Upper lobe of right lung (tissue), 1 donor: ENCODE measurements at places on chromosomes 7 and 10.

GRCh38 chr7:142750321-142750938, 1.2 kb downstream of the PRSS1 start:
- DNase-seq = no peak

DNA sequence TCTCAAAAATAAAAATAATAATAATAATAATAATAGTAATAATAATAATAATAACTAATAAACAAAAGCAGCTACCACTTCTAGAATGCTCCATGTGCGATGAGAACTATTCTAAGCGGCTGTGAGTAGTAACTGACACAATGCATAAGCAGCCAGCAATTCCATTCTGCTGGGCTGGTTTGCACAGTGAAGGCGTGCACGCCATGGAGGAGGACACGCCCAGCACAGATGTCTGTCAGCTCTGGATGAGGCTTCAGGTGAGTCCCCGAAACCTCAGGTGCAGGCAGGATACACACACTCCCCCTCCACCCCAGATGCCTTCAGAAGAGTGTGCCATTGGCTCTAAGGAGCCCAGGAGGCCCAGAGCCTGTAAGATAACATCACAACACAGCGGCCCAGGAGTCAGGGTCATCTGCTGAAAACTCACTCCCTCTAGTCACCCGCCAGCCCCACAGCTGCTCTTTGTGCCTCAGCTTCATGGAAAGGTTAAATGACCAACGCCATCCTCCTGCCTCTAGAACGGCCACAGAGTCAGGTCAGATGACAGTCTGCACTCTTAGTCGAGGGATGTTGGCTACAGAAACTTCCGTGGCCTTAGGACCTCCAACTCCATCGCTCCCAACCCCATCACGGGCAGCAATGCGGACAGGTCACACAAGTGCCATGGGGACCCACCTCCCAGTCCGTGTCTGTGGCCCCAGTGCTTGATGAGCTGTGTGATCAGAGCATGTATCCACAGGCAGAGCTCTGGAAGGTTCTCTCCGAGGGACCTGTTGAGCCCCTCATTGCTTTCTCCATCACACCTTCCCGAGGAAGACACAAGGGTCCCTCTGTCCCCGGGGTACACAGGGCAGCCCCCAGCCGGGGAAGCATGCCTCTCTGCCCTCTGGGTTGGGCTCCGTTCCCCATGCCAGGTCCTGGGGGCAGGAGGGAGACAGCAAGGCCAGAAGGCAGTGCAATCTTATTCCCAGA, 103.9 kb downstream of the CTBP2 start:
- no peak for DNase-seq

- no peak for DNase-seq
Measured at GRCh38 chr10:45399113-45399512, 25.1 kb downstream of the ALOX5 start.

DNA sequence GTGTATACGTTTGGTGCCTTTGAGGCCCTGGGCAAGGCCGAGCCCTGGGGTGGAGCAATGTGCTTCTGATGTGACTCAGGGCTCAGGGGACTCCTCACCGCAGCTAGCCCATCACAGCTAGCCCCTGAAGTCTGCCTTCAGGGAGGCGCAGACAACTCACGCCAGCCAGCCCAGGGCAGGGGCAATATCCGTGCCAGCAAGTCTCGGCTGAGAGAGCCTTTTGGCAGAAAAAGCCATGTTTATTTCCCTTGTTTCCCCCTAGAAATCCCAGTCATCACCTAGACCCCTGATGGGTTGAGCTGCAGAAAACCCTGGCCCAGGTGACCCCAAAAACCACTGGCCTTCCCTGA, 90.4 kb downstream of the CHST15 start:
- peak; percentile 39 for DNase-seq

GRCh38 chr7:12930534-12930933, 243.1 kb downstream of the ARL4A start:
- DNase-seq = no peak

DNA sequence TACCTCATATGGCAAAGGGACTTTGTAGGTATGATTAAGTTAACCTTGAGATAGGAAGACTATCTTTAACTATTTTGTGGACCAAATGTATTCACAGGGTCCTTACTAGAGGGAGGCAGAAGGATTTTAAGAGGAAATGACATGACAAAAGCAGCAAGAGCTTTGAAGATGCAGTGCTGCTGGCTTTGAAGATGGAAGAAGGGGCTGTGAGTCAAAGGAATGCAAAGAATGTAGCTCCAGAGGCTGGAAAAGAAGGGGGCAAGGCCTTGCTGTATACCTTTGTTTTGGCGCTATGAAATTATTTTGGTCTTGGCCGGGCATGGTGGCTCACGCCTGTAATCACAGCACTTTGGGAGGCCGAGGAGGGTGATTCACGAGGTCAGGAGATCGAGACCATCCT, 3.2 kb upstream of the NRBF2 start:
- no peak for DNase-seq

- DNase-seq = no peak
Measured at GRCh38 chr10:47181052-47181849, 118.7 kb upstream of the GDF10 start.

GRCh38 chr7:65307651-65308299, 65.9 kb upstream of the ZNF92 start:
- no peak for DNase-seq

GRCh38 chr10:102200751-102201640, 25.1 kb upstream of the ELOVL3 start:
- no peak for DNase-seq

GRCh38 chr7:96322847-96323461, 1.1 kb upstream of the SLC25A13 start:
- DNase-seq = no peak

GRCh38 chr10:133357285-133358161, at the start of gene FUOM:
Gene FUOM (minus strand): TSS chr10:133358019. CDS start chr10:133358007, 12 bp downstream.
- DNase-seq = peak; percentile 89

- no peak for DNase-seq
Measured at GRCh38 chr10:119807960-119808697, 64.5 kb downstream of the MCMBP start.

DNA sequence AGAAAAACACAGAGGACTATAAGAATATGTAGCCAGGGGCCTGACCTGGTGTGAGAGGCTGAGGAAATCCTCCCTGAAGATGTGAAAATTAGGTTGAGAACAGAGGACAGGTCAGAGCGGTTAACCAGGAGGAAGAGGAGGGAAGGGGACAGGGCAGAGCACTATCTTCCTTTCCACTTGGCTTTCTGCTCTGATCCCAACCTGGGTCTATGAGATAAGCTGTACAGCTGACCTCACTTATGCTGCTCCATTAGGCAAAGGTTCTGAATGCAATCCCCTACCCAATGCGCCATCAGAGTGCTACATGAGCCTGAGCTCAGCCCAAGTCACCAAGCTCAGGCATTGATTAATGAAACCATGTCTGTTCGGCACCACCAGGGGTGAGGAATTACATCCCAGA, 10.5 kb downstream of the LIPA start:
- DNase-seq = no peak

- no peak for DNase-seq
Measured at GRCh38 chr7:116030651-116031276, at the start of gene TFEC. Gene TFEC (minus strand): TSS chr7:116030763. CDS start chr7:115984441, 46,322 bp downstream.

DNA sequence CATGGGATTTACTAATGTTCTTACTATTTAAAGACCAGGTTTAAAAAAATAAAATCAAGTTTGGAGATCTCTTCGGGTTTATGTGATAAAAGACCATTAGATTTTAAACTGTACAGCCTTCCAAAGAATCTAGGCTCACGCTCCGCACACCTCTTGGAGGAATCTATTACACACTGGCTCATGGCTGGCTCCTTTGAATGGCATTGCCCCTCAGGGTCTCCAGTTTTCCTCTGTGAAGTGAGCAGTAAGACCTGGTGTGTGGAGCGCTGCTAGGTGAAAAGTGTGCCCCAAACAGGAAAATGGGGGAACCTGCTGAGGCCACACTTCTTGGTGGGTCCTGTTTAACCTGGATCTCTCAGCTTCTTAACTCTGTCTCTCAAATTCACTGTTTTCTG, 142.3 kb downstream of the KAT6B start:
- DNase-seq = no peak

DNA sequence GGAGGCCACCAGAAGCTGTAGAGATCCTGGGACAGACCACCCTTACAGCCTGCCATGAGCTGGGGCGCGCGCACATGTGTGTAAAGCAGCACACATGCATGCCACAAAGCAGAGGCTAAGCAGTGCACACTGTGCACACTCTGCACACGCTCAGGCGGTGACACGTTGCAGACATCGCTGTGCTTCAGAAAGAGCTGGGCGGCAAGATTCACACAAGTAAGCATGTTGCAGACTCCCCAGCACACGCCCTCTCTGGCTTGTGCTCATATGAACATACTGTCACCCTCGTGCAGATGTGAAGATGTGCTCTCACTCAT, 478.9 kb downstream of the DNAJB6 start:
- DNase-seq = peak; percentile 29

GRCh38 chr7:32058002-32058401, 12.2 kb downstream of the PDE1C start:
- DNase-seq = no peak

GRCh38 chr10:36256166-36256565, 614.1 kb upstream of the FZD8 start:
- no peak for DNase-seq

GRCh38 chr7:29146057-29146706, at the start of gene CPVL:
Gene CPVL (minus strand): TSS chr7:29146537. CDS start chr7:29121061, 25,476 bp downstream.
- DNase-seq = peak; percentile 81

DNA sequence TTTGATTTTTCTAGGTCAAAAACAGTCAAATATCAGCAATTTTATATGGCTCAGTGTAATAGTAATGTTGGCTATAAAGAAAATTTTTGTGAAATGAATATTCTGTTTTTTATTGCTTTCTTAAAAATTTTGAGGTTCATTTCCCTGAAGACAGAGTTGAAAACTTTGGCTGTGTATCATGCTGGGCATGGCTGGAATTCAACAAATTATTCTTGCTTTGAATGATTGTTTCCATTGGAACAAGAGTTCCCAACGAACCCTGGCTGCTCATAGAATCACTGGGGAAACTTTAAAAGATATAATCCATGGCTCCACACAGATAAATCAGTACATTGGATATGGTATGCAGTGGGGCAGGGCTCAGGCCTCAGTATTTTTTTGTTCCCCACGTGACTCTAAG, 118.6 kb downstream of the PLCE1 start:
- no peak for DNase-seq

GRCh38 chr7:122622682-122623081, 76.2 kb downstream of the RNF133 start:
- no peak for DNase-seq

DNA sequence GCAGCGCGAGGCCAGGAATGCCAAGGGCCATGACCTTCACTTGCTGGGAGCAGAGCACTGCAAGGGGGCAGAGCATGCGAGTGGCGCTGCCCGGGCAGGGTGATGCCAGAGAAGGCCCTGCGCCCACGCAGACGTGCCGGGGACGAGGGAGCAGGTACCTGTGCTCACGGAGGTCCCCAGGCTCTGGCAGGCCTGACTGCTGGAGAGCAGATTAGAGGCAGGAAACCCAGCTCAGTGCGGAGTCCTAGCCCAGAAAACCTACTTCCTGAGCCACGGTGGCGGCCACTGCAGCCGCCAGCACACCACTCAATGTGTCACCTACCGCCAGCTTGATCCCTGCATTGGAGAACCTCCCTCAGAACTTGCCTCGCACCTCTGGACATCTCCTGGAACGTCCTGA, 148.4 kb downstream of the MAD1L1 start:
- DNase-seq = no peak

GRCh38 chr10:118742032-118742431, 12.7 kb downstream of the CACUL1 start:
- no peak for DNase-seq

GRCh38 chr7:80583901-80584300, 54.5 kb upstream of the CD36 start:
- DNase-seq = no peak

DNA sequence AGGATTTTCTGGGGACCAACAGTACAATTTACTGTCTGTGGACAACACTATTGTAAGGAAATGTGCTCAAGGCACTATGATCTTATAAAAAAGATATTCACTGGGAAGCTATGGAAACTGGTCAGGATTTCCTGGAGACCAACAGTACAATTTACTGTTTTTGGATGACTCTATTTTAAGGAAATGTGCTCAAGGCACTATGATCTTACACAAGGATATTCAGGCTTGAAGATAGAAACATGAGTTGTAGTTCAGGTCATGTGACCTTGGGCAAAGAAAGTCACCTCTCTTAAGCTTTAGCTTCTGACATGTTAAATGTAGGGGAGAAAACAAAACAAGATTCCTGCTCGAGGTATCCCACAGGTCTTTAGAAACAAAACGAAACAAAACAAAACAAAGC, 1.7 kb upstream of the ITPRID1 start:
- DNase-seq = no peak

- no peak for DNase-seq
Measured at GRCh38 chr10:29689001-29689400, 54.2 kb upstream of the SVIL start.

GRCh38 chr10:125738206-125738605, 18.7 kb downstream of the EDRF1 start:
- no peak for DNase-seq
